ENCODE measurements at places on chromosomes 1 and 21.

DNA sequence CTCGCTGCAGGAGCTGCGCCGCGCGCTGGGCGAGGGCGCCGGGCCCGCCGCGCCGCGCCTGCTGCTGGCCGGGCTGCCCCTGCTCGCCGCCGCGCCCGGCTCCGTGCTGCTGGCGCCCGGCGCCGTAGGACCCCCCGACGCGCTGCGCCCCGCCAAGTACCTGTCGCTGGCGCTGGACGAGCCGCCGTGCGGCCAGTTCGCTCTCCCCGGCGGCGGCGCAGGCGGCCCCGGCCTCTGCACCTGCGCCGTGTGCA lies 730 bp downstream of the OLIG1 start:
- DNase-seq: no peak

DNA sequence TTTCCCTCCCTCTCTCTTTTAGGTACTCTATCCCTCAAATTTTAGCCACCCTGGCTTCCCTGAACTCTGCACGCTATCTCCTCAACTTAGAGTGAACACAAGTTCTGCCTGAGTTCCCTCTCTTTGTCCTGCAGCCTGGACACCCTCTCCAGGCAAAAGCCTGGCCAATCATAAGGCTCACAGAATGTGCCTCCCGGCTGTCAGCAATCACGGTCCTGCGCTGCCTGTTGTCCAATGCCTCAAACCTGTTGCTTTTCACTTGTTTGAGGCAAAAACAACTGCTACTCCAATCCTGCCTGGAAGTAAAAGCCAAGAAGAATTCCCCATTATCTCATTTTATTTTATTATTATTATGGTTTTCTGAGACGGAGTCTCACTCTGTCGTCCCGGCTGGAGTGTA lies 66.1 kb downstream of the LGR6 start:
- DNase-seq: no peak

GRCh38 chr1:57655161-57655560 lies 231.3 kb upstream of the DAB1 start:
- DNase-seq: no peak

DNA sequence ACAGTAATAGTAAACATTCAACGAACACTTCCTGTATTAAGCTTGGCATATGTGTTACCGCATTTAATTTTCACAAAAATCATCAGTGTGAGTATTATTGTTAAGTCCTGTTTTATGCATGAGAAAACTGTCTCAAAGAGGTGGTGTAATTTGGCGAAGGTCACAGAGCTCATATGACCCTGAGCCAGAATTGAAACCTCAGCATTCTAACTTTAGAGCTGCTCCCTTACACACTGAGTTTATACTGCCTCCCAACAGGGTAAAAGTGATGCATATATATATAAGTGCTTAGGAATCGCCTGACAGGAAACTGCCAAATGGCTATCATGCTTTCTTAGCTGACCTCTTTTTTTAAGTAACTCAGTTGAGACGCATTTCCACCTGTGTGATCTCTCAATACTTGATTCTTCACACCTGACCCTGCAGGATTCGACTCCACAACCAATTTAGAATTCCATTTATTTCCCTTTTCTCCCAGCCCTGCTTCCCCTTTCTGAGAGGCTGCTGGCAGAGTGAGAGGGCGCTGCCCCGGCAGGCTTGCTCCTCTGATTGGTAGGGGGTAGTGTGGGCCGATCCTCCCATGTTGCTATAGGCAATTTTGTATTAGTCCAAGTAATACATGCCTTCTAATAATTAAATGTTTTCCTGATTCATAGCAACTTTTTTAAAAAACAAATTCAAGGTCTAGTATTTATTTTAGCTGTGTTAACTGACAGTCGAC lies 40.5 kb downstream of the ZBTB40 start:
- no peak for DNase-seq

DNA sequence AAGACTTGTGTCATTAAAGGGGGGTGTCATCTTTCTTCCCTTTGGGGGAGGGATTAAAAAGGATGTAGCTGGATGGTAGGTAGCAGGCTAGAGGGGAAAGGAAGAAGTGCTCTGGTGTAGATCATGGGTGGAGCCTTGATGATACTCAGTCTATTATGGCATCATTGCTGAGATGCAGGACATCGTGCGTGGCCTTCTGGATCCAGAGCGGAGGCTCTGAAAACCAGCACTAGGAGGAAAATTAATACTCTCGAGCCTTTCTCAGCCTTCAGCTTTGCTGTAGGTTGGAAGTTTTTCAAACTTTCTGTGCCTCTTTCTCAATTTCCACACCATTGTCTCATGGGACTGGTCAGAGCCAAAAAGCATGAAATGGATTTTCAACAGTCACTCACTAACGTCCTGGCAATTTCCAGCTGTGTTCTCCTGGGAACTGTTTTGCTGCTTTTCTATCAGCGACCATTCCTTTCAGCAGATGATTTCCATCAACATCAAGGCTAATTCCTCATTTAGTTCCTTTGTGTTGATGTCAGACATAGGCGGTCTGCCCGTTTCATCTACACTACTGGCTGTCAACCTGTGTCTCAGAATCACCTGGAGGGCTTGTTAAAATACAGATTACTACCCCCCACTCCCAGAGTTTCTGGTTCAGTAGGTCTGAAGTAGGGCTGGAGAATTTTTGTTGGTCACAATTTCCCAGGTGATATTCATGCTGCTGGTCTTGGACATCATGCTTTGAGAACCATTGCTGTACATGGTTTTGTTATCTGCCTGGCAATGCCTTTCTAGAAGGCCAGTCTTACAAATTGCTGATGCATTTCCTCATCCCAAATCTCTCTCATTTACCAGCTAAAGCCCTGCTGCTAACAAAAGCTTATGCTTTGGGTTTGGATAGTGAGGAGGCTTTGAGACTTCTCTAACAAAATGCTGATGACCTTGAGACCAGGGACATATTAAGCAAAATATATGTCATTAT lies 7.7 kb downstream of the CACNA1E start:
- DNase-seq: no peak

DNA sequence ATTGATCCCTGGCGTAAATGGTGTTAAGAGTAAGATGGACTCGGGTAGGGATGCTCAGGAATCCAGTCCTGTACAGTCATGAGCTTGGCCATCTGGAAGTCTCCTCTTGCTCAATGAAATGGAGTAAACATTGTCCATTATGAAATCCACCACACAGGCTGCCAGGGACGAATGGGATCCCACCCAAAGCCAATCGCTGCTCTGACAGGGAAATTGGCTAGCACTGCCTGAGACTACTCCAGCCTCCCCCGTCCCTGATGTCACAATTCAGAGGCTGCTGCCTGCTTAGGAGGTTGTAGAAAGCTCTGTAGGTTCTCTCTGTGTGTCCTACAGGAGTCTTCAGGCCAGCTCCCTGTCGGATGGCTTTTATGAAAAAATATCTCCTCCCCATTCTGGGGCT lies at the start of gene HSD11B1:
HSD11B1 (plus strand) TSS at position 263 of the 400 bp plus-strand sequence; CDS start at position 360, 97 bp downstream.
- no peak for DNase-seq

Data from left renal pelvis (tissue), 4 donors.